Endothelial cell (in vitro differentiated cells): ENCODE measurements at places on chromosomes 12 and 14. TPM values are rescaled to one million over a fixed set of nuclear protein-coding genes. Genes with fewer than 3 reads are reported as not detected.

- no peaks in the 10 kb centered on the region for H3K27me3 ChIP-seq
- H3K27ac ChIP-seq: no peak overlapping the region
- no peaks in the 10 kb centered on the region for H3K36me3 ChIP-seq
- H3K4me1 ChIP-seq: peaks cover 16% of the 10 kb centered on the region
Observed at GRCh38 chr12:107634530-107634929, 51.1 kb upstream of the PWP1 start.

The C12orf60 gene
- total RNA-seq: 1.8 TPM

GRCh38 chr12:77999074-77999715 lies 168.5 kb downstream of the NAV3 start:
- peaks cover 6% of the 10 kb centered on the region for H3K4me1 ChIP-seq
- H3K36me3 ChIP-seq: no peaks in the 10 kb centered on the region
- H3K4me3 ChIP-seq: no peak overlapping the region
- no peak overlapping the region for H3K27ac ChIP-seq

The DBX2 gene
- not detected for total RNA-seq

- H3K36me3 ChIP-seq: peaks cover 33% of the 10 kb centered on the region
- DNase-seq: no peak
- H3K27me3 ChIP-seq: peaks cover 16% of the 10 kb centered on the region
- H3K4me3 ChIP-seq: peak overlapping the region; percentile 54
- peaks cover 23% of the 10 kb centered on the region for H3K4me1 ChIP-seq
- no peak overlapping the region for H3K27ac ChIP-seq
Observed at GRCh38 chr12:57096748-57097553, 8.0 kb downstream of the NAB2 start.

The SPX gene
- total RNA-seq: 0.18 TPM

- no peak overlapping the region for H3K27ac ChIP-seq
- H3K36me3 ChIP-seq: no peaks in the 10 kb centered on the region
- DNase-seq: no peak
- no peak overlapping the region for H3K4me3 ChIP-seq
Observed at GRCh38 chr12:48221645-48222044, 18.6 kb upstream of the OR10AD1 start.

GRCh38 chr12:49553512-49554088 lies 14.3 kb downstream of the MCRS1 start:
- H3K4me1 ChIP-seq: peaks cover 12% of the 10 kb centered on the region
- H3K36me3 ChIP-seq: peaks cover 7% of the 10 kb centered on the region
- H3K4me3 ChIP-seq: no peak overlapping the region

The INHBC gene
- not detected for total RNA-seq

GRCh38 chr14:72603639-72604038 lies 290.3 kb downstream of the DPF3 start:
- peaks cover 10% of the 10 kb centered on the region for H3K4me1 ChIP-seq
- H3K4me3 ChIP-seq: no peak overlapping the region
- H3K27ac ChIP-seq: no peak overlapping the region
- H3K36me3 ChIP-seq: no peaks in the 10 kb centered on the region

GRCh38 chr14:31949709-31950108 lies 127.4 kb upstream of the ARHGAP5 start:
- peaks cover 3% of the 10 kb centered on the region for H3K27me3 ChIP-seq
- H3K36me3 ChIP-seq: no peaks in the 10 kb centered on the region
- H3K4me1 ChIP-seq: peaks cover 9% of the 10 kb centered on the region
- DNase-seq: no peak
- H3K27ac ChIP-seq: no peak overlapping the region

The KRT75 gene
- total RNA-seq: not detected

The GDF3 gene
- 77.7 TPM for total RNA-seq

The GUCY2C gene
- total RNA-seq: 0.36 TPM

The ACVRL1 gene
- 395 TPM for total RNA-seq

DNA sequence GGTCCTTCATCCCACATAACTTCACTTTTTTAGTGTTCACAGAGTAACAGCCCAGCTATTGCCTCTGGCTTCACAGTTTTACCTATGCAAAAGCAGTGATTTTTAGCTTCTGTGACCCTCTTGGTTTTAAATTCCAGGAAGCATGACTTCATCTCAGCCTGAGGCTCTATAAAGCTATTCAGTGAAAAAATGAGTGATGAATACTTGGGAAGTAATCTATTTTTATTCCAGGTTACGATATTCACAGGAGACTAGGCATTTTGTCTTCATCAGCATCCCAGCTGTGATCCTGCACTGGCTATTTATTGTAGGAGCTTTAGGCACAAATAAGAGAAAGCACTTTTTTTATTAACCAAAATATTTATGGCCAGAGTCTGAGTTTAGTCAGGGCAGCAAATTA lies 164.8 kb downstream of the SNAPC1 start:
- DNase-seq: no peak
- no peaks in the 10 kb centered on the region for H3K27me3 ChIP-seq
- H3K4me3 ChIP-seq: no peak overlapping the region
- no peak overlapping the region for H3K27ac ChIP-seq

GRCh38 chr14:32010604-32011125 lies 66.4 kb upstream of the ARHGAP5 start:
- H3K27ac ChIP-seq: no peak overlapping the region
- no peak for DNase-seq
- no peaks in the 10 kb centered on the region for H3K36me3 ChIP-seq
- peaks cover 16% of the 10 kb centered on the region for H3K4me1 ChIP-seq
- no peak overlapping the region for H3K4me3 ChIP-seq
- H3K27me3 ChIP-seq: peaks cover 3% of the 10 kb centered on the region

DNA sequence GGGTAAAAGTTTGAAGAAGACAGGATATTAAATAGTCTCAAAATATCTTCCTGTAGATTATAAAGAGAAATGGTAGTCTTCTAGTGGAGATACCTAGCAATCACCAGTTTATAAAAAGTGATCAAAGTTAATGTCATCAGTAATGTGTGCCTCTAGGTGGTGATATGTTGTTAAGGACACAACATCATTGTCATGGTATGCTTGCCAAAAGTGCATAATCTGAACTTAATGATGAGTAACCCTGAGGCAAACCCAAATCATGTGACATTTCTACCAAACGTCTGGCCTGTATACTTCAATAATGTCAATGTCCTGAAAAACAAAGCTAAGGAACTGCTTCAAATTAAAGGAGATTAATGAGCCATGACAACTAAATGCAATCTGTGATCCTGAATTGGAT lies 214.7 kb downstream of the PHLDA1 start:
- peaks cover 7% of the 10 kb centered on the region for H3K4me1 ChIP-seq
- H3K27me3 ChIP-seq: no peaks in the 10 kb centered on the region
- H3K27ac ChIP-seq: no peak overlapping the region

DNA sequence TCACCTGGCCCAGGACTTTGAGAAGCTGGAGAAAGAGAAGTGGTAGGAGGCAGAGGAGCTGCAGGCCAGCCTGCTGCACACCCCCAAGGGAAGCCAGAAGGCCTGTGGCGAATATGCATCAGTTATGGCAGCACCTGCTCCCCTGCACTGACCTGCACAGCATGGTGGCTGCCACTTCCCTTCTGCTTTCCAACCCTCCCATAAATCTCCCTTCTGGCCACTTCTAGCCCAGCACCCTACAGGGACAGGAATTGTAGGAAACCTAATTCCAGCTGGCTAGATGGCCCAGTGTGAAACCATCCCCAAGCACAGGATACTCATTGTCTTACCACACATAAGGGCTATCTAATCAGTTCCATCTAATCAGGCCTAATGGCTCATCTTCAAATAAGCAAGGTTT lies 136.3 kb downstream of the TBX3 start:
- no peak overlapping the region for H3K4me3 ChIP-seq
- DNase-seq: no peak
- no peaks in the 10 kb centered on the region for H3K4me1 ChIP-seq
- no peaks in the 10 kb centered on the region for H3K36me3 ChIP-seq
- no peak overlapping the region for H3K27ac ChIP-seq

- H3K36me3 ChIP-seq: no peaks in the 10 kb centered on the region
- no peak overlapping the region for H3K27ac ChIP-seq
- no peaks in the 10 kb centered on the region for H3K4me1 ChIP-seq
- H3K27me3 ChIP-seq: peaks cover 3% of the 10 kb centered on the region
Observed at GRCh38 chr12:120944645-120945217, 33.6 kb upstream of the HNF1A start.

DNA sequence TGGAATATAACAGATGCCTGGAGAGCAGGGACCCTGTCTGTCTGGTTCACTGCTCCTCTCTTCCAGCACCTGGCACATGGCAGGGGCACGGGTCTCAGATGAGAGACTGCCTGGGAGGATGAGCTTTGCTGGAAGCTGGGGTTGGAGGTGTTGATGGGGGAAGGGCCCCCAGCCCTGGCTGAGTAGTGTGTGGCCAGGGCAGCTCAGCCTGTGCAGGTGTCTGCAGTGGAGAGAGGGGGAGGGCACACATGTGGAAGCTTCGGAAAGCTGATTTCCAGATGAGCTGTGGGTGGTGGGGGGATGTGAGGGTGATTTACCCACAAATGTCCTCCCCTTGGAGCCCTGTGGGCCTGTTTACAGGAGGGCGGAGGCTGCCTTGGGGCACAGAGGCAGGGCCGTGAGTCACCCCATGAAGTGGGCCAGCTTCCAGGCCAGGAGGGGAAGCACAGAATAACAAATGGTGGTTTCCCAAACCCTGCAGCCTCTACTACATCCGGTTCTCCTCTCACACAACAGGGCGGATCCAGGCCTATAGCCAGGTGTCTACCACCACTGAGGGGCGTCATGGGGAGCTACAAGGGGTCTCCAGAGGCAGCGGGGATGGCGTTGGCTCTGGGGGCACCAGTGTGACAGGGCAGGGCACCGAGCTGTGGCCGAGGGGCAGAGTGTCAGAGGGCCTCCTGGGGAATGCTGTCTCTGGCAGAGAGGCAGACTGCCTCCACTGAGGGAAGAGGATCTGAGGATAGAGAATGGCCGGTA lies 11.0 kb downstream of the KRT7 start:
- H3K4me1 ChIP-seq: peaks cover 4% of the 10 kb centered on the region
- no peak overlapping the region for H3K27ac ChIP-seq
- no peaks in the 10 kb centered on the region for H3K36me3 ChIP-seq
- no peak for DNase-seq
- no peak overlapping the region for H3K4me3 ChIP-seq

The GRIN2B gene
- 2.4 TPM for total RNA-seq

DNA sequence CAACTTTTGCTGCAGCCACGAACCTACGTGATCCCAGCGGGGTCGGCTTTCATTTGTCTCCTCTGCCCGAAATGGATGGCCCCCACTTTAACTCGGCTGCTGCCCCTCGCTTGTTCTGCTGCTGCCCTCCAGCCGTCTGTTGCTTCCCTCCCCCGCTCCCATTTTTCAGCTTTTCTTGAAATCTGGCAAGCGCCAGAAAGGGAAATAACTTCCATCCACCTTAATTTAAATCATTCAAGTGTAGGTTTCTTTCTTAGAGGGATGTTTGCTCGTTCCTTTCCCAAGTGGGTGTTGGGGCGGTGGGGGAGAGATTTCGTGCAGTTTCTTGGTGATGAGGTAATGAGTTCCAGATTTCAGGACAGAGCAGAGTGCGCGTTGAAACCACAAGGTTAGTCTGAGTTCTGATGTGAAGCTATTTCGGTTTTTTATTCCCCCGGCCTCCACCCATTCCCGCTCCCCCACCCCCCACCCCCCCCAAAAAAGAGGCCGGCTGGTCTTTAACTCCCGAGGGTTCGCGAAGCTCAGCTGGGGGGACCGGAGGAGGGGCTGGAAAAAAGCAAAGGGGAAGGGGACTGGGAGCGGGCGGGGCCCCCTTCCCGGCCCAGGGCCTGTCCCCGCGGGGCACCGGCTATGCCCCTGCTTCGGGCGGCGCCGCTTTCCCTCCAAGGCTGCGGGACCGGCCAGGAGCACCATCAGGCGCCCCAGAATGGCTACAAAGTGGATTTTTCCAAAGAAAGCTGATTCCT lies 2.2 kb upstream of the ZFP36L1 start:
- H3K27ac ChIP-seq: peak overlapping the region; percentile 100
- peaks cover 55% of the 10 kb centered on the region for H3K4me1 ChIP-seq
- DNase-seq: no peak
- peaks cover 40% of the 10 kb centered on the region for H3K27me3 ChIP-seq

The TAS2R8 gene
- 0.44 TPM for total RNA-seq

The NKX2-1 gene
- not detected for total RNA-seq

DNA sequence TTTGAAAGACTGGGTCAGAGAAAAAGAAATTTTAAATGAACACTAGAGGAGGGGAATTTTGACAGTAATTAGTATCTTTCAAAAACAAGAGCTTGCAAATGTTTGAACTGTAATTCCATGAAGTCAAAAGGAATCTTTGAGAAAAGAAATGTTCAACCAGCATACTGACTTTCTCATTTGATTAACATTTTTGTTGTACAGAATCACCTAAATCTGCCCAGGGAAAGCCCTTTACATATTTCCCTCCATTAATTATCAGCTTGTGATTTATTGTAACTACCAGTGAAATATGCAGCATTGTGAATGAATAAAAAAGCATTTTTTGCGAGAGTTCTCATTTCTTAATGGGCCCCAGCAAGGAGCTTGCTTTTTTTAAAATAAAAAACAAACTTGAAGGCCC lies 61.2 kb upstream of the CCDC91 start:
- no peaks in the 10 kb centered on the region for H3K27me3 ChIP-seq
- H3K4me1 ChIP-seq: no peaks in the 10 kb centered on the region
- no peaks in the 10 kb centered on the region for H3K36me3 ChIP-seq
- no peak overlapping the region for H3K4me3 ChIP-seq
- no peak for DNase-seq

DNA sequence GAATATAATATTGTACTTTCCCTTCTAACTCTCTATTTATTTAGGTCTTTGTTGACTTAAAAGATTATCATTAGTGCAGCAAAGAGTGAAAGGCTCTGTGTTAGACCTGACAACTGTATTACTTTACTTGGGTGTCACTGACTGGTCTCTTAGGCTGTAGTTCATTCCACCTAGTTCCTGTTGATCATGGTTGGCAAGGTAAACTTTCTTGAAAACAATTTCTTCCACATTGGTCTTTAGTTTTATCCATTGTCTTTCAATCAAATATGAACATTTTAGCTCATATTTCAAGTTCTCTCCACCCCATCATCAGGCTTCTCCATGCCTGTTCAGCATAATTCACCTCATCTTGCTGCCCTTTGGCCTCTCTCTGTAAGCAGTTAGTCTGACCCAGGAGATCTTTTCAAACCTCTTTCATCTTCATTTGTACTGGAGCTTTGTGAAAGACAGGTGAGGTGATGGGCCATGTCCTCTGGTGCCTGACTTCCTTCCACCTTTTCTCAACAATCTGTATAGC lies 32.1 kb upstream of the PPM1H start:
- no peaks in the 10 kb centered on the region for H3K36me3 ChIP-seq
- H3K27ac ChIP-seq: no peak overlapping the region
- H3K27me3 ChIP-seq: no peaks in the 10 kb centered on the region
- DNase-seq: no peak
- H3K4me1 ChIP-seq: no peaks in the 10 kb centered on the region

- no peaks in the 10 kb centered on the region for H3K27me3 ChIP-seq
- peak; percentile 52 for DNase-seq
- peaks cover 4% of the 10 kb centered on the region for H3K36me3 ChIP-seq
- no peak overlapping the region for H3K4me3 ChIP-seq
Observed at GRCh38 chr12:6056406-6057240, 67.8 kb downstream of the VWF start.

The HPD gene
- total RNA-seq: not detected

- H3K4me1 ChIP-seq: peaks cover 18% of the 10 kb centered on the region
- no peaks in the 10 kb centered on the region for H3K27me3 ChIP-seq
- DNase-seq: no peak
- no peak overlapping the region for H3K4me3 ChIP-seq
- peak overlapping the region; percentile 52 for H3K27ac ChIP-seq
- H3K36me3 ChIP-seq: no peaks in the 10 kb centered on the region
Observed at GRCh38 chr12:8449355-8449859, 6.4 kb upstream of the CLEC6A start.
